ENCODE measurements at places on chromosomes 3 and 15. TPM values are rescaled to one million over a fixed set of nuclear protein-coding genes. Genes with fewer than 3 reads are reported as not detected.

- no peak overlapping the region for H3K27ac ChIP-seq
- H3K4me1 ChIP-seq, result no peaks in the 10 kb centered on the region
- H3K4me3 ChIP-seq, result no peak overlapping the region
- H3K36me3 ChIP-seq, result no peaks in the 10 kb centered on the region
Observed at GRCh38 chr3:190424478-190425439, 24.9 kb downstream of the TMEM207 start.

- H3K27me3 ChIP-seq, result no peaks in the 10 kb centered on the region
- H3K36me3 ChIP-seq, result no peaks in the 10 kb centered on the region
- no peak for DNase-seq
Observed at GRCh38 chr15:70492240-70493177, 270.8 kb downstream of the UACA start.

Gene GLT8D1
- 46.7 TPM for total RNA-seq

DNA sequence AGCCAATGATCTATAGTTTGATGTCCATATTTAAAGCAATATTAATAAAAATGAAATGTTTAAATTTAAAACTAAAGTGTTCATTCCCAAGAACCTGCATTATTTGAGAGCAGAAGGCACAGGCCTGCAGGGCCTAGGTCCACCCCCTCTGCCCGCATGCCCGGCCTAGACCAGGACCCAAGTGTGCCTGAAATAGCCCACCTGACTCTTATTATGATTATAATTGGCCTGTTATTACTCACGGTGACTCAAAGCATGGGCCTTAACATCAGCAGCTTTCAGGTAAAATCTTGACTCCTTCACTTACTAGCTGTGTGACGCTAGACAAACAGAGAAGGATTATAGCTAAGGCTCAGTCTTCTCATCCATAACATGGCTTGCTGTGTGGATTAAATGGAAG is 128.8 kb downstream of the PLCL2 start:
- no peak for DNase-seq
- H3K27me3 ChIP-seq, result no peaks in the 10 kb centered on the region
- no peaks in the 10 kb centered on the region for H3K4me1 ChIP-seq

DNA sequence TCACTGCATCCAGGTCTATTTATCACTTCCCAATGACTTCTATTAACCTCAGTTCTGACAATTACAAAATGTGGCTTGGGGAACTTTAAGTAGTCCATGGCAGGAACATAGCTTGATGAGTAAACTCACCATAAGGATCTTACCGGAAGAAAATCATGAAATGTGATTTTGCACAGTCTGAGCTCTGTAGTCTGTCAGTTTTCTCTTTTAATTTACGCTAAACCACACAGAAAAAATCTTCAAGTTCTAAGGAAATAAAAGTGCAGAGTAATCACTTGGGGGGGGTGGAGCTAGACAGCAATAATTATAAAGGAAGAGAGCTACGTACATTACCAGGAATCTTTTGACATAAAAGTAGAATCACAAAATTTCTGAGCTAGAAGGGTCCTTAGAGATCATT is 9.2 kb downstream of the TBC1D5 start:
- H3K4me1 ChIP-seq, result no peaks in the 10 kb centered on the region
- no peaks in the 10 kb centered on the region for H3K27me3 ChIP-seq
- no peak overlapping the region for H3K27ac ChIP-seq
- H3K4me3 ChIP-seq, result no peak overlapping the region

Measured in right atrium auricular region (tissue), 2 donors.